Kidney tubule cell (primary cell): ENCODE measurements at places on chromosomes 12 and 14.

- DNase-seq: no peak
Observed at GRCh38 chr12:75943730-75944096, 87.9 kb downstream of the PHLDA1 start.

- no peak for DNase-seq
Observed at GRCh38 chr12:11825278-11825677, 175.8 kb downstream of the ETV6 start.

- no peak for DNase-seq
Observed at GRCh38 chr14:24269368-24269767, 2.0 kb downstream of the RABGGTA start.

- DNase-seq: peak; percentile 97
Observed at GRCh38 chr14:54253195-54253947, 143.4 kb upstream of the CDKN3 start.

- DNase-seq: peak; percentile 28
Observed at GRCh38 chr12:57430112-57430930, 522 bp downstream of the R3HDM2 start.

GRCh38 chr12:130131025-130131424 is 31.2 kb upstream of the FZD10 start:
- DNase-seq: no peak

DNA sequence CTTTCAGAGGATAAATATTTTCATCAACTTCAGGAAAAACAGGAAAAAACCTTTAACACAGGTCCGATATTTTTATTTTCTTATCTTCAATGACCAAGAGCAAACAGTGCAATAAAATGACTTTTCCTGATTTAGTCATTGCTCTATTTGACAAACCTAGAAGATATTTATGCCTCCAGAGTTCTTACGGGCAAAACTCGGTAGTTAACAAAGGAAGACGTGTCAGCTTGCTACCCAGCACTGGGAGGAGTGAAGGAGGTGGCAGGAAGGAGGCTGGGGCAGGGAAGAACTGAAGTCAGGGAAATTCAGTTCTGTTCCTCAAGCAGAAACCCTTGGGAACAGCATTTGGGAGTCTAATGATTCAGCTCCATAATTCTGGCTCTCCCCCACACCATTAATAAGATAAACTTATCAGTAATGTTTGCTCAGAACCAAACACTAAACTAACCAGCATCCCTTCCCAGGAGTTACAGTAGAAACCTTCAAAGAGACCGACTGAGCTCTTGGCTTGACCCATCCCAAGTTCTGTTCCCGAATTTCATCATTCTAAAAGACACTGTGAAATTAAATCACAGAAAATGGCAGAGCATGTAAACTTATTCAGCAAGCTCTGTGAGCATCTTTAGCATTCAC is 163.3 kb downstream of the APAF1 start:
- no peak for DNase-seq

GRCh38 chr14:81170104-81170828 is 50.5 kb downstream of the GTF2A1 start:
- DNase-seq: peak; percentile 90

DNA sequence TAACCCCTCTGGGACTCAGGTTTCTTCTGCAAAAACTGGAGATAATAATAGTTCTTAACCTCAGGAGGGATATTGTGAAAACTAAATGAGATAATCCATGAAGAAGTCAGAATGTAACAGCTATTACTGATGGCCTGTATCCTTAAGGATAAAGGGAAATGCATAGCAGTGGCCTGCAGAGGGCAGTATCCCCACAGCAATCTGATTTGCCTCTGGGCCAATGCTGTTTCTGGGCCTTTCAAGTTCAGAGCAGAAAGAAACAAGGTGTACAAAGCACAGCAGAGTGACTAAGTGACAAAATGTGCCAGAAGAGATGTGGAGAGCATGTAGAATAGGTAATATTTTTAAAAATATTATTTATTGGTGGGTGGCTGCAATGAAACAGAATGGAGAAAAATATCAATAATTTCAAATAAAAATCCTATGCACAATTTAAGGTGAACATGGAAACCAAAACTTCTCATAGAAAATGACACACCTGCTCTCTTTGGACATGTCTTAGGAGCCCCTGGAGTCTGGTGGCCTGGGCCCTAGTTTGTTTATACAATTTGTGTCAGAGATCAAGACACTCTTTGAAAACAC is 90.3 kb downstream of the C12orf75 start:
- peak; percentile 76 for DNase-seq

- peak; percentile 26 for DNase-seq
Observed at GRCh38 chr14:73789989-73790581, 61.5 kb upstream of the PTGR2 start.

DNA sequence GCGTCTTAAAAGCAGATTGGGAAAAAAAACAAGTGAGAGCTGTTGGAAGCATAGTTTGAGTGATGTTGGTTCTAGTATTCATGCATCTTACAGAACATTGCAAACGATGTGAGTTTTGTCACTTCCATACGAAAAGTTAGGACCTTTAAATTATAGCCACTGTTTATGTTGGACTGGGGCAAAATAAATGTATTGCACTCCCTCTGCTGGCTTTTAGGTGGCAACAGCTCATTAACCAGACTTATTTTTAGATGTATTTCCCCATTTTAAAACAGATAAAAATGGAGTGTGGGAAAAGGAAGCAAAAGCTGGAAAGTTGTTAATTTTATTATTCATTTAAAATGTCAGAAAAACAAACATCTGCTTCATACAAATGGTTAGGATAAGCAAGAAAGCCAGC is 111.9 kb downstream of the LGR5 start:
- DNase-seq: peak; percentile 29

- DNase-seq: peak; percentile 77
Observed at GRCh38 chr12:24661657-24662096, 287.2 kb downstream of the BCAT1 start.

- no peak for DNase-seq
Observed at GRCh38 chr14:57345106-57345505, 45.3 kb upstream of the NAA30 start.

DNA sequence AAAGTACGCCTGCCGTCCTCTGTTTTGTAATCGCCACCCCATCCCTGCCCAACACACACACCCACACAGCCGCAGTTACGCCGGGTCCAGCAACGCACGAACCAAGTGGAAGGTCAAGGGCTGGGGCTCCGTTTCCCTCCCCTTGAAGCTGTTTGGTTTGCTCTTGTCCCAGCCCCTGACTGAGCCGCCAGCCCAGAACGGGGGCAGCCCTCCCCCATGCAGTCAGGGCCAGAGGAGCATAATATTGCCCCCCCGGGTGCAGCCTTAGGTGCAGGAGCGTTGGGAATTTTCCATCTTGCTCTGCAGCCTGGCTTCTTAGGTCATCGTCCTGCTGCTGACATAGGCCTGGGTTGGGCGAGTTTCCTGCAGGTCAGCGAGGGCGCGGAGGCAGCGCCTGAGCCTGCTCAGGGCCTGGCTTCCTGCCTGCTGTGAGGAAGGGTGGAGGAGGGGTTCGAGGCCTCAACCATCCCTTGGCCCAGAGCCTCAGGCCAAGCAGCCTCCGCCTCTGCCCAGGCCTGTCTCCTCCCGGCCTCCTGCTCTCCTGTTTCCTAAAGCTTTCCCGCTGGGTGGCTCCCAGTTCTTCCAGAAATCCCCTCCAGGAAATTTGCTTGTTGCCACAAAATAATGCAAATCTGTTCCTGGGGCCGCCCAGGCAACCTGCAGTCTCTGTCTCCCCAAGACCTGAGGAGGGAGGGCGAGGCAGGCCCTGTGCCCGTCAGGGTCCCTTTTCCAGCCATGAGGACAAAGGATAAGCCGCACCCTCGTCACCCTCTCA is 44.5 kb downstream of the PSMA6 start:
- peak; percentile 96 for DNase-seq

- DNase-seq: no peak
Observed at GRCh38 chr12:41334390-41334789, 146.3 kb downstream of the PDZRN4 start.

GRCh38 chr14:77322250-77322902 is 1.5 kb downstream of the GSTZ1 start:
- DNase-seq: no peak

DNA sequence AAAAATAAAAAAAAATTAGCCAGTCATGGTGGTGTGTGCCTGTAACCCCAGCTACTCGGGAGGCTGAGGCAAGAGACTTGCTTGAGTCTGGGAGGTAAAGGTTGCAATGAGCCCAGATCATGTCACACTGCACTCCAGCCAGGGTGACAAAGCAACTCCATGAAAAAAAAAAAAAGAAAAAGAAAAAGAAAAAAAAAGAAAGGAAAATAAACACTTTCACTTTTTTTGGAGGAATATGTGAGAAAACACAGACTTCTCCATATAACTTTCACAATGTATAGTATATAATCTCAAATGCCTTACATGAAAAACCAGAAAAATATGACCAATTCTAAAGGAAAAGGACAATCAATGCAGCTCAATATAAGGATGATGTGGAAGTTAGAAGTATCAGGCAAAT is 8.9 kb downstream of the CLECL1 start:
- no peak for DNase-seq

DNA sequence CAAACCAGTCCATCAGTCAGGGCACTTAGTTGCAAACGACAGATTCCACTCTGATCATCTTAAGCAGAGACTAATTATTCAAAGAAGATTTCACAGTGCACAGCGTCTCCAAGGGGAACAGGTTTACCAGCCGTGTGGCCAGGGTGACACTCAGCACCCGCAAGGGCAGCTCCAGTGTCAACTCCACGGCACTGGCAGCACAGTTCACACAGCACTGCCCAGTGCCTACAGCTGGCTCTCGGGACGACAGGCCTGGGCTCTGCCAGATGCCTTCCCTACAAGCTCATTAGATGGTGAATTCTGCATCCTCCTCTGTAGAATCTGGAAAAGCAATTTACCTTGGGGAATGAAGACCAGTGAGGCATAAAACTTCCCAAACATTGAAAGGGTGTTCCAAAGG is 4.9 kb downstream of the OR10P1 start:
- DNase-seq: no peak

DNA sequence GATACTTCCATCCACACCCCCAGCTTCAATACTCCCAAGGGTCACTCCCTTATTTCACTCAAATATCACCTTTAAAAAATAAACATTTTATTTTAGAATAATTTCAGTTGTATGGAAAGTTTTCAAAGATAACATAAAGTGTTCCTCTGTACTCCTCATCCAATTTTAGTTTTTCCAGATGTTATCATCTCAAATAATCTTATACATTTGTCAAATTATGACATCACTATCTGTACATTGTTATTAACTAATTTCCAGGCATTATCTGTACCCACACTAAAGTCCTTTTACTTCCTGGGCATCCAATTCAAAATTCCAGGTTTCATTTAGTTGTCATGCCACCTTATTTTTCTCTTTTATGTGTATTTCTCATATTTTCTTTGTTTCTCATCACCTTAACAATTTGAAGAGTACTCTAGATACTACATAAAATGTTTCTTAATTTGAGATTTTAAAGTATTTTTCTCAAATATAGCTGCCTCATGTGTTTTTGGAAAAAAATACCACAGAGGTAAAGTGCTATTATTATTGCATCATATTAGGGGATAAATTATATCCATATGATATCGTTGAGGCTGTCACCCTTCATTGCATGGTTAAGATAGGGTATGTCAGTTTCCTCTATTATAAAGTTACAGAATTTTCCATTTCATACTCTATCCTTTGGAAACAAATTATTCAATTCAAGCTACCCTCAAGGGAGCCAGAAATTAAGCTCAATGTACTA is 571.0 kb downstream of the SLC6A15 start:
- no peak for DNase-seq

DNA sequence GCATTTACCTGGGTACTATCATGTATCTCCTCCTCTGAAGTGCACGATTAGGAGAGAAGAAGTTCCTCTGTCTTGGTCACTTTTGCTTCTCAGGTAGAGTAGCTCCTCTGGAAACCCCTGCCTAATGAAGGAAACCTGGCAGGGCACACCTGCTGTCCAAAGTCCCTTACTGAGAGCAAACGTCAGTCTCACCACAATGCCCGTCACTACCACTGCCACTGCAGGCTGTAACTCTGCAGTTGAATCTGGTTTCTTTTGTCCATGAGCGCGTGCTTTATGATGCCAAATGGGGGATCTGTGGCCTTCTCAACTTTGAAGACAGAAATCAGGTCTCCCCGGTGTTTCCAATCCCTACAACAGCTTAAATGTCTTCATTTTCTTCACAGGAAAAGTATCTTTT is 1068.6 kb downstream of the BCL11B start:
- DNase-seq: no peak

- DNase-seq: no peak
Observed at GRCh38 chr12:115638733-115639647, 638.5 kb downstream of the MED13L start.

- DNase-seq: peak; percentile 77
Observed at GRCh38 chr14:88631091-88631490, 68.3 kb downstream of the ZC3H14 start.

DNA sequence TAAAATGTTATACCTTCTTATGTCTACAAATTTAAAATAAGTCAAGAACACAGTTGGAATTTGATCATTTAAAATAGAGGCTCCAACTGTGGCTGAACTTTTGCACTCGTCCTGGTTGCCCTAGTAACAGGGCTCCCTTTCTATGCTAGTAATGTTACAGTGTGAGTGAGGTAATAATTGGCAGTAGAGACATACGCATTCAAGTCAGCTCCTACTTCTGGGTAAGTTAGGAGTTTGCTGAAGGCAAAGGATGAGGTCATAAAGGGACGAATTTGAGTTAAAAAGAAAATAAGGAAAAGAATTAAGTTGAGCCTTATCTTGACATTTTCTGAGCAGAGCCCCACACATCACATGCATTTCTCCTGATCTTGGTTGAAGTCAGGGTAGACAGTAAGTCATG is 129.1 kb downstream of the TMEM117 start:
- DNase-seq: peak; percentile 20

- DNase-seq: no peak
Observed at GRCh38 chr12:94374124-94374523, 85.5 kb downstream of the CEP83 start.

DNA sequence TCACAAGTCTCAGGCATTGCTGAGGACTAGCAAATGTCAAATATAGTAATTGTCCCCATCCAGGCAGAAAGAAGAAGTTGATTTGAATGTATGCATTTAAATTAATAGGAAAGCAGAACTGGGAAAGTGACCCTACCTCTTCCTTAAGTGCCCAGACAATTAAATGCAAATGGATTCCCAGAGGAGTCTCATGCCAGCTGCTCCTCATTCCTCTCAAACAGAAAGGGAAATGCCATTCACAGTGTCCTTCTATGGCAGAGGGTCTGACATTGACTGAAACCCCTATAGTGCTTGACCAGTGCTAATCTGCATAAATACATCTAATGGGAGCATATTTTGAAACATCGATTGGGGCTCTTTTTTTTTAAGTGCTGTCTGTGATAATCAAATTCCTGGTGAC is 292.4 kb upstream of the SEL1L start:
- no peak for DNase-seq

- DNase-seq: peak; percentile 74
Observed at GRCh38 chr12:126936181-126936851, 1330.7 kb upstream of the TMEM132C start.

DNA sequence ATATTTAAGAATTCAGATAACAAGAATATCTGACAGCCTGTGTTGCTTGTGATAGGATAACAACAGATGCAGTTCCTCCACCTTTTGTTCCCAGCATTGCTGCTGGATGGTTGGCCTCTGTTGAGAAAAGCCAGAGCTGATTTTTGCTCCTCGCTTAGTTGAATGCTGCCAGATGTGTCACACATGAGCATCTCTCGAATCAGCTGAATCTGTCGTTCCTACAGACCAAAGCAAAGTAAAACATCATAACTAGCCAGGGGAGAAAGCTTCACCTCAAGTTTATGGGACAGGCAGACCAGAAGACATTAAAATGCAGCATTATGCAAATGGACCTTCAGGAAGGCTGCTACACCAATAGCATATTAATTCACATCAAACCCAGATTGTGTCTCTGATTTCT is 20.1 kb downstream of the RACGAP1 start:
- no peak for DNase-seq
